Activated naive CD8-positive, alpha-beta T cell treated with anti-CD3 and anti-CD28 coated beads for 36 hours (primary cell): ENCODE measurements at places on chromosomes 7 and 10. TPM values are rescaled to one million over a fixed set of nuclear protein-coding genes. Genes with fewer than 3 reads are reported as not detected.

Gene TCAF2
- 31.5 TPM for total RNA-seq

Gene PRKG1
- not detected for total RNA-seq

Gene CLIP2
- 0.62 TPM for total RNA-seq

Gene PAX2
- not detected for total RNA-seq

Gene CPVL
- total RNA-seq, result not detected

GRCh38 chr10:72753760-72754231 lies 61.9 kb downstream of the MCU start:
- no peak for DNase-seq

- no peak for DNase-seq
Measured at GRCh38 chr7:91007371-91007770, 256.9 kb upstream of the FZD1 start.

GRCh38 chr10:77799352-77799751 lies 127.2 kb downstream of the DLG5 start:
- DNase-seq, result no peak

- DNase-seq, result no peak
Measured at GRCh38 chr7:40595129-40595528, 460.3 kb downstream of the SUGCT start.

DNA sequence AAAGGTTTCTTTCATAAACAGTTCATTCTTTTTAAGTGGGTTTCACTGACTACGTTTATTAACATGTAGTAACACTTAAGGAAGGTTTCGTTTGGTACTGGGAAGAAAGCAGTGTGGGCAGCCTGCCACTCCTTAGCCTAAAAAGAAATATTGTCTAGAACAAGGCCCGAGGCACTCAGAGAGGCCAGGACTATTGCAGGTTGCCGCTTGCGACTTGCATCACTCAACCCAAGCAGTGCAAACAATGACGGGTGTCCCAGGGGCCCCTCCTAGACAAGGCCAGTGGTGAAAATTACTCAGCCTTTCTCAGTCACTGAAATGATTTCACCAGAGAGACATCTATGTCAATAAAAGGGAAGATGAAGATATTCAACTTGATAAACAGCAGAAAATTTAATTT lies 243.9 kb downstream of the SNX13 start:
- no peak for DNase-seq

- DNase-seq, result no peak
Measured at GRCh38 chr10:111081595-111081994, 4.8 kb downstream of the ADRA2A start.

DNA sequence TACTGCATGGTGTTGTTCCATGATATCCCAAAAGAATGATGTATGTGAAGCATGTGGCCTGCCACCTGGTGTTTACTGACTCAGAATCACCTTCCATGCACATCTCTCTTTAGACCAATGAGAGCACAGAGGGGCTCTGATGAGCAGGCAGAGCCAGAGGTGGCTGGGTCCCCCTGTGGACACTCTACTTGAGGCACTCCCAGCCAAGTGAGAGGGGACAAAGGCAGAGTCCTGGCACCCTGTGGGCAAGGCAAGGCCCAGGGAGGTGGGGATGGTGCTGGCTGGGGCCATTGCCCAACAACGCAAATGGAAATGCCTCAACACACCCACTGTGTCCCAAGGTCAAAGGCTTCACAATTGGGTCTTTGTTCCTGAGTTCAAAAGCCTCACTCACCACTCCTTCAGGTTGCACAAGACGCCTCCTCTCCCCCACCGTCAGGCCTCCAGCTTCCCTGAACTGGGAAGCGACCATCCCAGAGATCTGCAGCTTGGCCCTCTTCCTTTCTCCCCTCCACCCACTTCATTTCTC lies 164.6 kb downstream of the NEURL1 start:
- DNase-seq, result no peak

- no peak for DNase-seq
Measured at GRCh38 chr7:91434836-91435235, 170.6 kb downstream of the FZD1 start.

GRCh38 chr10:106900016-106900652 lies 264.4 kb downstream of the SORCS1 start:
- DNase-seq, result no peak

DNA sequence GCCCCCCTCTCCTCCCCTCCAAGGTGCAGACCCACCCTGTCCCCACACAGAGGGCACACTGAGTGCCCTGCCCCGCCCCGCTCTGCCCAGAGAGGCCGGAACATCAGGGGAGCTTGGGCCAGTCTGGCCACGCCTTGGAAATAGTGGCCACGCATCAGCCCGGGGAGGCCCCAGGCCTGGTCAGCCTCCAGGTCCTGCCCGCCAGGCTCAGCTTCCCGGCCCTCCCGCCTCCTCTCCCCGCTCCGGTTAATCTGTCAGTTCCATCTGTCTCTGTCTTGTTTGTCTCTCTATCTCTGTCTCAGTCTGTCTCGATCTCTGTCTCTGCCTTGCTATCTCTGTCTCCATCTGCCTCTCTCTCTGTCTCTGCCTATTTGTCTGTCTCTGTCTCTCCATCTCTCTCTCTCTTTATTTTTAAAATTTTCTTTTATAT lies 28.9 kb upstream of the TNRC18 start:
- DNase-seq, result no peak

GRCh38 chr10:124313374-124313773 lies 105.3 kb downstream of the OAT start:
- DNase-seq, result no peak

DNA sequence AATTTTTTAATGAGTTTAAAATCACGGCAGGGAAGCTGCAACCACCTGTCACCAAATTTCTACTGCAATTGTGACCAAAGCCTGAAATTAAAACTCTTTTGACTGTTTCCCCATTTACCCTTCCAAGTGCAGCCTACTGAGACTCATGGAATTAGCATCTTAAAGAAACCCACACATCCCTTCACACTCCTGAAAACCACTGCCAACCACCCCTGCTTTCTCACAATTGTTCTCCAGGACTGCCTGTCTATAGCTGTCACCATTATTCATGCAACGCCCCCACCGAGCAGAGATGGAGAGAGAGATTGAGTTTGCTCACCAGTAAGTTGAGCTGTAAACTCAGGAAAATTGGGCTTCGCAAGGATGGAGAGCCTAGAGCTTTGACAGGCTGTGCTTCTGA lies 383.8 kb upstream of the SORCS1 start:
- no peak for DNase-seq

DNA sequence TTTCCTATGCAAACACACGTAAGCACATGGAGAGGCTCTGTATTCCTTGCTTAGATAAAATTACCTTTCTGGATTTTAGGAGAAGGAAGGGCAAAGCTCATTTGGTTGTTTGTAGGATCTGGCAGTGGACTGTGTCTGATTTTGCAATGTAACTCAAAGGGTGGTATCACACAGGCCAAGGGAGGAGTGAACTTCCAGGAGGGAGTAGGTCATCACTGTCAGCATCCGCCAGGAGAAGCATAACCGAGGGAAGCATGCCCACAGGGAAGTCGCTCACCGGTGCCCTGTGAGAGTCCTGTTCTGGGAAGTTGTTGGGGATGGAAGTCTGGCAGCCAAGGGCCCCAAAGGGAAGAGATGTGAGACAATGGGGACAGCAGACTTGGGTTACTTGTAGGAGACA lies 74.4 kb downstream of the CFAP58 start:
- no peak for DNase-seq

GRCh38 chr7:17990761-17991160 lies 36.9 kb downstream of the PRPS1L1 start:
- no peak for DNase-seq

GRCh38 chr7:149285603-149286002 lies 23.6 kb downstream of the ZNF783 start:
- DNase-seq, result no peak

DNA sequence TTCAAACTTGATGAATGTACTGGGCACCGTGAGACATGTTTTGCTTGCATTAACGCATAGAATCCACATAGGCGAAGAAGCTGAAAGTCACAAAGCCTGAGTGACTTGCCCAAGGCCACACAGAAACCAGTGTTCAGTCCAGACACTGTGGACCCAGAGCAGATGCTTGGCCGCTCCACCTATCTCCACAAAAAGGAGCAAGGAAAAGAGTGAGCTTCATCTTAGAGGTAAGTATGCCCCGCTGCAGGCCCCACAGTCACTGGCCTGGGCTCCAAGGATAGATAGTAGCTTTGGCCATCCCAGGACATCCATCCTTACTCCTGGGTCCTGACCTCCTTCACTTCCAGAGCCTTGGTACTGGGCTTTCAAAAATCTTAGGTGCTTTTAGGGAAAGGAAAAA lies 60.1 kb upstream of the SAMD8 start:
- DNase-seq, result no peak
